ENCODE measurements at places on chromosomes 12 and 14.

GRCh38 chr12:104064842-104065427 lies 604 bp downstream of the HCFC2 start:
- no peak for DNase-seq

DNA sequence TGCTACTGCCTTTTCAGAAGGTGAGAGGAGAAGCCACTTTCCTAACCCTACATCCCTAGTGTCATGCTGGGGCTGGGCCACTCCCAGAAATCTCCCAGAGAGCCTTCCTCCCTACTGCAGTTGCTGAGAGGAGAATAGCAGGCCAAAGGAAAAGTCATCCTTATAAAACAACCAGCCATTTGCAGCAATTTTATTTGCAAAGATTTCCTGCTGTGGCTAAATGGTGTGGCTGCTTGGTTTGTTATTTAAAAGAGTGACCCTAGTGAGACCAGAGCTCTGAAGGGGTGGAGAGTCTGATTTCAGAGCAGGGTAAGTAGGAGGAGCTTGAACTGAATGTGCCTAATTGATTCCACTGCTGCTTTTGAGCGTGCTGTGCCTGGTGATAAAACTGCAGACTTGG lies 232.0 kb downstream of the GRIN2B start:
- no peak for DNase-seq

GRCh38 chr12:20549108-20549719 lies 145.9 kb upstream of the SLCO1C1 start:
- no peak for DNase-seq

DNA sequence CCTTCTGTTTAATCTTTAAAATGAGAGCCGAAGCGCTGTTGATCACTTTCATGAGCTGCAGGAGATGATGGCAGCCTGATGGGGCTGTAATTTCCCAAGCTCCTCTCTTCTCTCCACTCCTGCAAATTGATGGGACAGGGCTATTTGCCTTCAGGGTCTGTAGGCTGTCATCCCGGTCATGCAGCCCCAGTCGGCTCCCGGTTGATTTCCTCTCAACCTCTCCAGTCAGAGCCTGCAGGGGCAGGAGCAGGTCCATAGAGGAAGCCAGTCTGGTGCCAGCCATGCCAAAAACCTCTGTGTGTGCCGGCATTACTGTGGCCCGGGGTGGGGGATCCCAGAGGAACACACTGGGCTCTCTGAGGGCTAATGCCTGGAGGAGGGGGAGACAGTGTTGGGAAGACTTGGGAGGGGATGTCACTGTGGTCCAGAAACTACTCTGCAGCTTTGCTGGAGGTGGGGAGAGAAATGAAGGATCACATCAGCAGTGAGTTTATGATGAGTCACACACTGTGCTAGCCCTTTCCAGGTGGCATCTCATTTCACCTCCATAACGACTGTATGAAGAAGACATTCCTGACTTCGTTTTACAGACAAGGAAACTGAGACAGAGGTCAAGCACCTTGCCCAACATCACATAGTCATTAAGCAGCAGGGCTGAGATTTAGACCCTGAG lies 46.5 kb upstream of the PRIMA1 start:
- no peak for DNase-seq

DNA sequence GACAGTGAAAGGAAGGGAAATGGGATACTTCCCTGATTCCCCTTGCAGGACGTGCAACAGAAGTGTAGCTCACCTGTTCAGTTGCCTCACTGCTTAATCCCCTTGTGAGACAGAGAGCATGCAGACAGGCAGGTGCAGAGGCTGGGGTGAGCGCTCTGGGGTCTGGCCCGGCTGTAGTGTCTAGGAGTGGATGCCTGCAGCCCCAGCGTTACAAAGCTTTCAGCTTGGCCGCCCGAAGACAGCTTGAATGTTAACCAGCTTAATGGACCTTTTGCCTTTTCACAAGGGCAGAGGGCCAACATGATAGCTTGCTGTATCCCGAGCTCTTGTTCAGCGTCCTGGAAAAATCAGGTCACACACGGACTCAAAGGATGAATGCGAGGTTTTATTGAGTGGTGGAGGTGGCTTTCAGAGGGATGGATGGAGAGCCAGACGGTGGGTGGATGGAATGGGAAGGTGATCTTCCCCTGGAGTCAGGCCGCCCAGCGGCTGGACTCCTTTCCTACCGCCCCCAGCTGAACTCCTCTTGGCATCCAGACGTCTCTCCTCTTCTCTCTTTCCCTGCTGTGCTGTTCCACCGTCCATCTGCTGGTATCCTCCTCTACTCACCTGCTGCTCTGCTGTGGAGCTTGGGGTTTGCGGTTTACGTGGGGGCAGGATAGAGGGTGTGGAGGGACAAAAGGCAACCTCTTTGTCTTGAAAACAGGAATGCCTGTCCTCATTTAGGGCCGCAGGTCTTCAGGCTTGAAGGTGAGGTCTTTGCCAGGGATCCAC lies 86.2 kb upstream of the RESF1 start:
- no peak for DNase-seq

GRCh38 chr12:119423285-119423684 lies 88.8 kb downstream of the CCDC60 start:
- no peak for DNase-seq

GRCh38 chr12:99609455-99610181 lies 37.9 kb upstream of the GARIN6 start:
- no peak for DNase-seq

DNA sequence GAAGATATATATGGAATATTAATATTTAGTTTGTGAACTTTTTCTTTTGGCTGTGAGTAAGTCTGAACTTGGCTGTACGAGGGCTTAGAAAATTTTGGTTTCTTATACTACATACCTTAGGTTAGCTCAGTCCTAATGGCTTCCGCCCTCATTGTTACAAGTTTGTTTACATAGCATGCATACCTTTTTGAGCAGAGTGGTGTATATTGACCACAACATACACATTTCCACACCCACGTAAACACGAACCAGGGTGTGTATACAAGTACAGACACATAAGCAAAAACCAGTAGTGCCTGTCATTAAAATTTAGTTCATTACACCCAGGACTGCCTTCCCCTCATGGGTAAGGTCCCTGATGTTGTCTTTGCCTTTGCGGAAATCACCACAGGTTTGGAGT lies 230.2 kb upstream of the RGS6 start:
- no peak for DNase-seq

GRCh38 chr12:30019366-30020140 lies 235.8 kb upstream of the TMTC1 start:
- DNase-seq = no peak

GRCh38 chr12:44367136-44367535 lies 509.0 kb downstream of the NELL2 start:
- DNase-seq = no peak

DNA sequence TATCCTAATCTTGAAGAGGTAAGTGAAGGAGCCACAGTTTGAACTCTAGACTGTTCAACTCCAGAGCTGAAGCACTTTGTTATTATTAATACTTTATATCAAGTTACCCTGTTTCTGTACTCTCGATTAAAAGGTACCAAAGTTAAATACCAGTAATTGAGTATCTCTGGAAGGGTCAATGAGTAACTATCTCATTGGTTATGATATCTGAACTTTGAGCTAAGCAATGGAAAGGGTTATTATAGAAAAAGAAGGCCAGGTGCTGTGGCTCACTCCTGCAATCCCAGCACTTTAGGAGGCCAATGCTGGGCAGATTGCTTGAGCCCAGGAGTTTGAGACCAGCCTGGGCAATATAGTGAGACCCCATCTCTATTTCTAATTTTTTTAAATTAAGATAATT lies 9.9 kb downstream of the TMEM19 start:
- DNase-seq = no peak

- DNase-seq = no peak
Observed at GRCh38 chr14:33794791-33795305, 156.0 kb downstream of the EGLN3 start.

GRCh38 chr12:50248883-50249282 lies 34.4 kb downstream of the LIMA1 start:
- no peak for DNase-seq

- no peak for DNase-seq
Observed at GRCh38 chr12:29614694-29615325, 117.3 kb upstream of the OVCH1 start.

DNA sequence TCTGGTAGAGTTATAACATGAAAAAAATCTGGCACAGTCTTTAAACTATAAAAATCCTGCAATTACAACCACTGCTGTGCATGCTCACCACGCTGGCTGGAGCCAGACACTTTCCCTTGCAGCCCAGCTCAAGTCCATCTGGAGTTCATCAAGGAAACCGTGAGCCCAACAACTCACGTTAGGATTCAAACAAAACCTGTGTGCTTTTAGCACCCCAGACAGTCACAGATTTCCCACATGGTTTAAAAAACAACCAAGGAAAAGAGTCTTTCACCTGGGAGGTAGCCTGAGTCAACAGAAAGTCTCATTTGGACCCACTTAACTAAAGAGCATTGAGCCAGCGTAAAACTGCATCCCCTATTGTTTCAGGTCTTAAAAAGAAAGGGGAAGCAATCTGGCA lies 4.7 kb downstream of the LRIG3 start:
- DNase-seq = no peak

DNA sequence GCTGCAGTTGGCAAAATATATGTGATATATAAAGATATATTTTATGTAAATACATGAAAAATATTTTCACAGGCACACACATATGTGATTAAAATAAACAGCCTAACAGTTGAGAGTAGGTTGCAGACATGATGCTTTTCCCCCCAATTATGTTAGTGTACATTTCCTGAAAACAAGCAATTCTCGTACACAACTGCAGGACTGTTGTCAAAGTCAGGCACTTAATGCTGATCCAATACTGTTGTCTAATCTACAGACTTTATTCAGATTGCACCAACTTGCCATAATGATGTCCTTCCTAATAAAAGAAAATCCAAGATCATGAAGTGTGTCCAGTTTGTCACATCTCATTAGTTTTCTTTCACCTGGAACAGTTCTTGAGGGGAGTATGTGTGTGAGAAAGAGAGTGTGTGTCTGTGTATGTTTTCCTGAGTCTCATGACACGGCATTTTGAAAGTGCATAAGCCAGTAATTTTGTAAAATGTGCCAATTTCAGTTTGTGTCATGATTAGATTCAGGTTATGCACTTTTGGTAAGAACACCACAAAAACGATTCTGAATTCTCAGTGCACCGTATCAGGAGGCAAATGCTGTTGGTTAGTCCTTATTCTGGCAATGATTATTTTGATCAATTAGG lies 16.5 kb upstream of the SEL1L start:
- DNase-seq = no peak

GRCh38 chr14:101098177-101098576 lies 194.7 kb upstream of the RTL1 start:
- DNase-seq = no peak

- no peak for DNase-seq
Observed at GRCh38 chr14:55370883-55371455, 40.7 kb downstream of the ATG14 start.

- DNase-seq = no peak
Observed at GRCh38 chr12:109728921-109729320, 15.3 kb downstream of the FAM222A start.

DNA sequence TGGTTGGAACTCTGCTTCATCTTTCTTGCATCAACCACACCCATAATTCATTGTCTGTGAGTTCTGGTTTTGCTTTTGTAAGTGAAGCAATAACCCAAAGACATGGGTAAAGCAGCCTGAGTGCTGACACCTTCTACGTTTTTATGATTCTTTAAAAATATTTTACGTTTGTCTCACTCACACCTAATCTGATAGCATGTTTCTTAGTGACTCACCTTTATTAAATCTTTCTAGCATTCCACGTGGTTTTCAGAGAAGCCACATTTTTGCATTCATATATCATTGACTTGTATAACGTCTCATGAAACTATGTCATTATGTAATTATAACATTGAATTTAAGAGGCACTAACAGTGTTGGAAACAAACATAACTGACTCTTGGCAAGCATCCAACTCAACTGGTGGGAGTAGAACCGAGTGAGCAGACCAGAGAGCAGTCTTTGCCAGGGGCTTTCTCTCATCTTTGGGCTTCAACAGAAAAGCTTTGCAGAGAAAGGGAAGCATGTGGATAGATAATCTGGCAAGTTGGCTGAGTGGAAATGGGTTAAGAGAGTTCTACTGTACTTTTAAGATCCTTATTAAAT lies 118.8 kb downstream of the TPH2 start:
- DNase-seq = no peak

GRCh38 chr14:74507840-74508239 lies 14.3 kb downstream of the ISCA2 start:
- DNase-seq = no peak

GRCh38 chr12:99147130-99147529 lies 500.4 kb upstream of the GARIN6 start:
- DNase-seq = no peak

- no peak for DNase-seq
Observed at GRCh38 chr12:91422127-91422526, 239.5 kb upstream of the DCN start.

GRCh38 chr12:56862264-56862663 lies 71.9 kb downstream of the SDR9C7 start:
- DNase-seq = no peak

DNA sequence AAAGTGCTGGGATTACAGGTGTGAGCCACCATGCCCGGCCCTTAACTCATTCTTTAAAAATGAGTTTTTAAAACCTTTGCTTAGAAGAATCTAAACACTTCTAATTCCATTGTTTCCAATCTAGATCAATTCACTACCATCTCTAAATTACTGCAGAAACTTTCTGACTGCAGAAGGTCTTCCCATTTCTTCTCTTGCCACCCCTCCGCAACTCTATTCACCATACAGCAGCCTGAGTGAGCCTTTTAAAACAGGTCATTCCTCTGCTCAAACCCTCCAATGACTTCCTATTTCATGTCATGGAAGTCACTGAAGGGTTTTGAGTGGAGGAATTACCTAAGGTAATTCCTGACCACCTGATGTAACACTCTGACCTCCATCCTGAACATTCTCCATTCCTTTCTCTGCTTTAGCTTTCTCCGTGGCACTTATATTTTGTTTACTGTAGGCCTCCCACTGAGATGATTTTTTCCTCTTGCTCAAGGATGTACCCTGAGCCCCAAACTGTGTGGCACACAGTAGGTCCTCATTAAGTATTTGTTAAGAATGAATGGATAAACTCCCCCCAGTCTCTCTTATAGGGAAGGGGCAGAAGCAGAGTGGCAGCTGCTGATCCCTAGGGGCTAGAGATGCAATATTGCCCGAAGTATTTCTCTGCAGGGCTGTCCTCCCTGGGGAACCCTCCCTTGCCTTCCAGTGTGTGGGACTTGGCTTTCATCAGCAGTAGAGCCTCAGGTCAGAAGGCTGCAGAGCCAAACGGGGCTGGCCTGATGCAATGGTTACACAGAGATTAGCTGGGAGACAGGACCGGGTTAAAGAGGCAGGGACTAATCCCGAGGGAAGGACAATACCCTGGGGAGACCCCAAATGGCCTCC lies 1.2 kb downstream of the DDIT3 start:
- DNase-seq = no peak

DNA sequence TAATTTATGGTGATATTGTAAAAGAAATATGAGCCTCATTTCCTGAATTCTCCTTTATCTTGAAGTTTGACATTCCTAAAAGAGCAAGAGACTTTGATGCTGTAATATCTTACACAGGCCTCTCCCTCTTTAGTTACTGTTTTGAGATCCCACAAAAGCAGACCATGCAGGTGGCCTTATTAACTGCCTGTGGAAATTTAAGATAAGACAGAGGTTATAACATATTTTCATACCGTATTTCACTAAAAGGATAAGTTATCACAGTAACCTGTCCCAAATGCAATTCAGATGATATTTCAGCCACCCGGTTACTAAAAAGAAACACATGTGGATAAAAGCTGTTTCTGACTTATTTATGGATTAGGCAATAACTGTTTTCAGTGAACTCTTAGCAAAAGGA lies 150.1 kb downstream of the NAV3 start:
- DNase-seq = no peak

All from activated naive CD8-positive, alpha-beta T cell treated with anti-CD3 and anti-CD28 coated beads, Interleukin-2, amount 50 U/mL, for 16 hours (primary cell).